ENCODE measurements at places on chromosomes 3 and 15.

DNA sequence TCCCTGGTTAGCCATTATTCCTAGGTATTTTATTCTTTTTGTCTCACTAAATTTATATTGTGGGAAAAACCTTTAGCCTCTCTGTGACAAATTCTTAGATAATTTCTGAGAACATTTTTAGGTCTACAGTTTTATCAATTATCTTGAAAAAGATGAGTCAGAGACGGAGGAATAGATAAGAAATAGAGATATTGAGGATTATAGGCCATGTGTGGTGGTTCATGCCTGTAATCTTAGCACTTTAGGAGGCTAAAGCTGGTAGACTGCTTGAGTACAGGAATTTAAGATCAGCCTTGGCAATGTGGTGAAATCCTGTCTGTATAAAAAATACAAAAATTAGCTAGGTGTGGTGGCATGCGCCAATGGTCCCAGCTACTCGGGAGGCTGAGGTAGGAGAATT lies 960.2 kb downstream of the SQOR start:
- no peak for DNase-seq

- DNase-seq: peak; percentile 61
These were observed 51.7 kb downstream of the SCN11A start for GRCh38 chr3:39000008-39000450.

GRCh38 chr3:171227828-171228227 lies 201.3 kb upstream of the SLC2A2 start:
- DNase-seq: no peak

DNA sequence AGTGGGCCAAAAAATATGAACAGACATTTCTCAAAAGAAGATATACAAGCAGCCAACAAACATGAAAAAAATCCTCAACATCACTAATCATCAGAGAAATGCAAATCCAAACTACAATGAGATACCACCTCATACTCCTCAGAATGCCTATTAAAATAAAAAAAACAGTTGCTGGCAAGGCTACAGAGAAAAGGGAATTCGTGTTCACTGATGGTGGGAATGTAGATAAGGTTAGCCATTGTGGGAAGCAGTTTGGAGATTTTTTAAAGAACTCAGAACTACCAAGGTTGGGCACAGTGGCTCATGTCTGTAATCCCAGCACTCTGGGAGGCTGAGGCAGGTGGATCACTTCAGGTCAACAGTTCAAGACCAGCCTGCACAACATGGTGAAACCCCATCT lies 27.8 kb upstream of the C15orf40 start:
- no peak for DNase-seq

- no peak for DNase-seq
These were observed 30.6 kb downstream of the POLG start for GRCh38 chr15:89303986-89304385.

DNA sequence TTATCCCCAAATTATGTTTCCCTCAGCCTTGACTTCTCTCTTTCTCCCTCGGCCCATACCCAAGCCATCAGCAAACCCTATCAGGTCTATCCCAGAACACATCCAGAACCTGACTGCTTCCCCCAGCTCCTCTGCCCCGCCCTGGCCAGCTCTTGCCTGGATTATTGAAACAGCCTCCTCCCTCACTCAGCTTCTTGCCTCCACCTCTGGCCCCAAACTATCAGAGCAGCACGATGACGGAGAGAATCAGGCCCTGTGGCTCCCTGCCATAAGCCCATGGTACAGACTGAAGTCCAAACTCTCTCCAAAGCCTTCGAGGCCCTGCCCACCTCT lies 105.3 kb upstream of the LINGO1 start:
- no peak for DNase-seq

GRCh38 chr3:187920030-187920429 lies 174.8 kb upstream of the BCL6 start:
- DNase-seq: no peak

GRCh38 chr3:153443961-153444360 lies 281.9 kb downstream of the RAP2B start:
- no peak for DNase-seq

DNA sequence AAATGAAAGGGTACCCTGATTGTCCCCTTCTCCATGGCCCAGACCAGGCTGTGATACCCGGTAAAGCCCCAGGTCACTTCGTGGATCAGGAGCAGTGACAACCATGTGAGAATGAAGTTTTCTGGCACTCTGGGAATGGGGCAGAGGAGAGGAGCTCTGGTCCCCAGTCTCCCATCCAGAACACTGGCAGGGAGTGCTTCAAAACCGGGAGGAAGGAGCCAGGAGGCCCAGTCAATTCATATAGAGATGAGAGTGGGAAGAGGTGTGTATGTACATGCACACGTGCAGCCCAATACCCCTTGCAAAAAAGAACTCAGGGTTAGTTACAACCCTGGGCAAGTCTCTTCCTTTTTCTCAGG lies 101.4 kb upstream of the TLE3 start:
- DNase-seq: no peak

- no peak for DNase-seq
These were observed 545.5 kb downstream of the NTRK3 start for GRCh38 chr15:87711026-87711425.

DNA sequence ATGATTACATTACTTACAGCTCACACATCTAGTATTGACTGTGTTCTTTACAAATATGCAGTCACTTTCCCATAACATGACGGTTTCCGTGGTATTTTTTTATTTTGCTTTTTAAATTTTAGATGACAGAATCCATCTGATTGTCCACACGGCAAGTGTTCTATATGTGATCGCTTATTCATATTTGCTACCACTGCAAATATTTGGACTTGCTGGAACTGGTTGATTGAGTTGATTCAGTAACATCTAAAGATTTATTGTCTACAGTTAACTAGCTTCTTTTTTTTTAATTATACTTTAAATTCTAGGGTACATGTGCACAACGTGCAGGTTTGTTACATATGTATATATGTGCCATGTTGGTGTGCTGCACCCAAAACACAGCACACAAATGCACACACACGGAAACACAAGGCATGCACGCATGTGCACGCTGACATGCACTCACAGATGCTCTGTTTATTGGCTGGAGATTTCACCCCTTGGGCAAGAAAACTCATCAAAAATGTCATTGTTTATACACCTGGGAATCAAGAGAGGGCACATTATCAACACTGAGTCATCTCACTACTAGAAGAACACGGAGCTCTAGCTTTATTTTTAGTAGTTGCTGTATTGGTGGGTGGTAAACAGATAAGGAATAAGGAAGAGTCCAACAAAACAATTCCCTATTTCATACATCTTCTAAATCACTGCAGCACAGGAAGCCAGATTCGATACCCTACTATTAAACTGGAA lies 16.4 kb downstream of the ARRDC4 start:
- no peak for DNase-seq

GRCh38 chr3:124850633-124851032 lies 36.5 kb downstream of the ITGB5 start:
- no peak for DNase-seq

- no peak for DNase-seq
These were observed 96.7 kb upstream of the TP63 start for GRCh38 chr3:189534531-189534930.

GRCh38 chr3:58804914-58805313 lies 138.3 kb upstream of the FAM3D start:
- DNase-seq: no peak

GRCh38 chr3:64460141-64460730 lies 227.6 kb downstream of the ADAMTS9 start:
- no peak for DNase-seq

- no peak for DNase-seq
These were observed 234.5 kb downstream of the SATB1 start for GRCh38 chr3:18190646-18191045.

GRCh38 chr15:101070502-101071273 lies 151.5 kb downstream of the LRRK1 start:
- no peak for DNase-seq

DNA sequence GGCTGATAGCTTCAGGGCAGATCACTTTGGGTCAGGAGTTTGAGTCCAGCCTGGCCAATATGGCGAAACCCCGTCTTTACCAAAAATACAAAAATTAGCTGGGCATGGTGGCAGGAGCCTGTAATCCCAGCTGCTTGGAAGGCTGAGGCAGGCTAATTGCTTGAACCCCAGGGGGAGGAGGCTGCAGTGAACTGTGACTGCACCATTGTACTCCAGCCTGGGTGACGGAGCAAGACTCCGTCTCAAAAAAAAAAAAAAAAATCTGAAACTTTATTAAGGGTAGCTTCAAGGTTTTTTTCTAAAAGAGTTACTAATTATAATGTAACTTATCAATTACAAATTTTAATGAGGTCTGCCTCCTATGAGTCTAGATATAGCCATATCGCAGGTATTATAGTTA lies 5.1 kb downstream of the NECTIN3 start:
- no peak for DNase-seq
